ENCODE measurements at places on chromosomes 7 and 10.
A peak's percentile ranks its signal among the peaks of the same experiment; 100 is the strongest.

DNA sequence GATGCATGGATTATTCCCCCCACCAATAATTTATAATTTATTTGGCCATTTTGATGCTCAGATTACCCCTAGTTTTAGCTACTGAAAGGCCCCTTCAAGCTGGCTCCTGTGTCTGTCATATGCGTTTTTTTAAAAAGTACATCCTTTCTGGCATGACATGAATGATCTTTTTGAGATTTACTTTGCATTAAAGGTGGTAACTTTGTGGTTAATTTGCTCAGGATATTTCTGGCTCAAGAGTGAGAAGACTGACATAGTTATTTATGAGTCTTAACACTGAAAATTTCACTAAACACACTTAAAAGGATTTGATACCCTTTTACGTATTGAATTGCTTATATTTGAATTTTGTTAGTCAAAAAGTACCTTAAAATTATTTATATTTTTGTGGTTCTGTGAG is 5.4 kb downstream of the SMC3 start:
- no peak for DNase-seq

DNA sequence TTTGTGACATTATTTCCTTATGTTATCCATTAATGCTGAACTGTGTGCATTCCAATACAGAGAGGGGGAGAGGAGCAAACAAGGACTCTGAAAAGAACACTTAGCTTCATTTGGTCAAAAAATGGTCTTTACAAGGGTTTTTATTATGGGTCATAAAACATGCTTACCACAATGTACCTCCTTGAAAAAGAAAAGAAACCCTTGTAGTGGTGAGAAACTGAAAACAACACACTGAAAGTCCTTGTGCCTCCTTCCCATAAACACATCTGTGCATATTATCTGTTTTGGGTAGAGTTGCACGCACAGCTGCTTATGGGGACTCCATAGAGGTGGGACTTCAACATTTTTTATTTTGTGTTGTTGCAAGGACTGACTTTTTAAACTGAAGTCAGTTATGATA is 98.7 kb downstream of the CDK6 start:
- DNase-seq, result no peak

DNA sequence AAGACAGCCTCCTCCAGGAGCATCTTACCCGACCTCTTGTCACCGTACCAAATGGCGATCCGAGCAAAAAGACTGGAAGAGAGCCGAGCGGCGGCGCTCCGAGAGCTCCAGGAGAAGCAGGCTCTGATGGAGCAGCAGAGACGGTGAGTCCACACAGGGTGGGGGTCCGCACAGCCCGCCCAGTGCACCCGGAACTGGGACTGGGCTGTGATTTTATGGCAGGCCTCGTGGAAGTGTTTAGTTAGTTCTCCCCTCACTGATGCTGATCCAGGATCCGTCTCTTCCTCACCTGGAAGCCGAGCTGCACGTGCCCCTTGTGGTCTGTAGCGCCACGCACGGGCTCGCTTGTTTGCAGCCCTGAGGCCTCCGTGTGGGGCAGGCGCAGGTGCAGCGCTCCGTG is 19.6 kb downstream of the LRRC27 start:
- DNase-seq, result no peak

DNA sequence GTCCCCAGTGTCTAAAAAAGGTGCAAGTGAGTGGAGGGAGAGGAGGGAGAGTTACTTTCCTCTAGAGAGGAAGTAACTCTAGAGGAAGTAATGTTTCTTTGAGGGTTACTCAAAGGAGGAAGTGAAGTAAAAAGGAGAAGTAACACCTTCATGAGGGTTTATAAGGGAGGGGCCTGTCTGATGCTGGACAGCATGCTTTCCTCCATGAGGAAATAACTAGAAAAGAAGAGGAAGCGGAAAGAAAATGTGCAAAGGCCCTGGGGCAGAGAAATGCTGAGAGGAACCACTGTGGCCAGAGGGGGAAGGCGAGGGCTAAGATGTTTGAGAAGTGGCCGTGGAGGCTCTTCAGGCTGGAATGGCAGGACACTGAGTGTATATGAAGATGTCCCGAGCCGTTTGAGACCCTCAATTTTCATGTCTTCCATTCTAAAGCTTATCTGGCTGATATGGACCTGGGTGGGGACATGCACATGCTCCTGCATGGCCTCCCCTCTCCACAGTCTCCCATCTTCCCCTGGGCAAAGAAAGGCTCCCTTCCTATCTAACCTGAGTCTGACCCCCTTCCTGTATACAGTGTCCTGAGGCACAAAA is 3.4 kb upstream of the SLC18A2 start:
- DNase-seq, result no peak

DNA sequence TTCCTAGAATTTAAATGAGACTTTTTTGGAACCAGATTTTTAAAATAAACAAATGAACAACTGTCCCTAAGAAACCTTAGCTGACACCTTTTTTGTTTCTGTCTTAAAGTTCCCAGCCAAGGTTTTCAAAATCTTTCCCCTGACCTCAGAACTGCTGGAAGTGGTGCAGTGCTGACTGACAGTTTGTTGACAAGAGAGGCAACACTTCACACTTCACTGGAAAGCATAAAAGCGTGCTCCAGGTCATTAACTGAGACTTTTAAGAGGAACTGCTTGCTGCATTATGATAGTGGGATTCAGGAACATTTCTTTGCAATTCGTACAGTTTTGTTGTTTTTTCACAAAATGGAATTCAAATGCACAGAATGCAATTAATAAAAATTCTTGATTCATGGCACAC is 36.2 kb downstream of the SYPL1 start:
- DNase-seq, result no peak

- DNase-seq, result no peak
Observed at GRCh38 chr10:3685384-3685783, 99.6 kb downstream of the KLF6 start.

DNA sequence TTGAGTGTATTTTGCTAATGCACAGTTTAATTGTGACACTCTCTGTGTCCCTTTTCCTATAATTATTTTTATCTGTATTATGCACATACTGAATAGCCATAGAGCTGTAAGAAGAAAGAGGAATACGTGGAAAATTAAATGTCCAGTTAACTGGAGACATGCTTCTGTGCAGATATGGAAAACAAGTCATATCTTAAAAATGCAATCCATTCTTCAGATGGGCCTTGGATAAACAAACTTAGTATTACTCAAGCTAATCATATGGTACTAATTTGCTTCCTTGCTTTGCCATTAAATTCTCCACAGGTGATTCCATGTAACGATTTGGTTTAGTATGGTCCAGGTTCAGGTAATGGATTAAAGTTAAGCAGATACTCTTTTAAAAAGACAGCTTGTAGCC is 201.2 kb upstream of the CELF2 start:
- DNase-seq, result no peak

DNA sequence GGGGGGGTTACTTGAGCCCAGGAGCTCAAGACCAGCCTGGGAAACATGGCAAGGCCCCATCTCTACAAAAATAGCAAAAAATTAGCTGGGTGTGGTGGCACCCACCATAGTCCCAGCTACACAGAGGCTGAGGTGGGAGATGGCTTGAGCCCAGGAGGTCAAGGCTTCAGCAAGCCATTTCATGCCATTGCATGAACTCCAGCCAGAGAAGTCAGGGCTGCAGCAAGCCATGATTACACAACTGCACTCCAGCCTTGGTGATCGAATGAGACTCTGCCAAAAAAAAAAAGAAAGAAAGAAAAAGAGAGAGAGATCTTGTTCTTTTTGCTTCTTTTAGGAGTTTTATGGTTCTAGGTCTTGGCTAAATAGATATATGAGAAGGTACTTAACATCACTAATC is 200.2 kb upstream of the PHYHIPL start:
- DNase-seq, result no peak

- DNase-seq, result no peak
Observed at GRCh38 chr10:95661818-95662217, 5.3 kb upstream of the ALDH18A1 start.

DNA sequence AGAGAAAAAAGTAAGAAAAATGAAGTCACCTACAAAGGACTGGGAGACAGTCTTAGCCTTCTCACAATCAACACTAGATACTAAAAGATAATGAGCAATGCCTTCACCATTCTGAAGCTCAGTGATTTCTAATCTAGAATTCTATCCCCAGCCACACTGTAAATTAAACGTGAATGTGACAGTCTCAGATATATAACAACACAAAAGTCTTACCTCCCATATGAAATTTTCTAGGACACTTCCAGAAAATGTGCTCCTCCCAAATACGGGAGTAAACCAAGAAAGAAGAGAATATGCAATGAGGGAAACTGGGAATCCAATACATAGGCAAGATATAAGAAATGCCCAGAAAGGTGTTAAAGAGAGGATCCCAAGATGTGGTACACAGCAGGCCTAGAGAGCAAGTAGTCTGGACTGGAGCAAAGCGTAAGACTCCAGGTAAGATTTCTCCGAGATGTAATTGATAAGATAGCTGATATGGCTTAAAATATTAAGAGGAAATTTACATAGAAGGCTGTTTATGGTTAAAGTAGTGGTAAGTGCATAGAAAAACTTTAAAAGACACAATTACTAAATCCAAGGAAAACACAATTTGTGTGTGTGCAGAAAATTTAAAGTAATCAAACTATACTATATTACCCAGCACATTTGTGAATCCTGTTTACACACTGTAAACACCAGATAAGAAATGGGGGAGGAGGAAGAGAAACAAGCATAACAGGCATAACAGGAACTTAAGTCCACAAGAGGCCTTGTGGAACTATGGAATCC is 44.1 kb downstream of the SGMS1 start:
- DNase-seq, result no peak

GRCh38 chr7:55349121-55349520 is 16.0 kb upstream of the LANCL2 start:
- no peak for DNase-seq

DNA sequence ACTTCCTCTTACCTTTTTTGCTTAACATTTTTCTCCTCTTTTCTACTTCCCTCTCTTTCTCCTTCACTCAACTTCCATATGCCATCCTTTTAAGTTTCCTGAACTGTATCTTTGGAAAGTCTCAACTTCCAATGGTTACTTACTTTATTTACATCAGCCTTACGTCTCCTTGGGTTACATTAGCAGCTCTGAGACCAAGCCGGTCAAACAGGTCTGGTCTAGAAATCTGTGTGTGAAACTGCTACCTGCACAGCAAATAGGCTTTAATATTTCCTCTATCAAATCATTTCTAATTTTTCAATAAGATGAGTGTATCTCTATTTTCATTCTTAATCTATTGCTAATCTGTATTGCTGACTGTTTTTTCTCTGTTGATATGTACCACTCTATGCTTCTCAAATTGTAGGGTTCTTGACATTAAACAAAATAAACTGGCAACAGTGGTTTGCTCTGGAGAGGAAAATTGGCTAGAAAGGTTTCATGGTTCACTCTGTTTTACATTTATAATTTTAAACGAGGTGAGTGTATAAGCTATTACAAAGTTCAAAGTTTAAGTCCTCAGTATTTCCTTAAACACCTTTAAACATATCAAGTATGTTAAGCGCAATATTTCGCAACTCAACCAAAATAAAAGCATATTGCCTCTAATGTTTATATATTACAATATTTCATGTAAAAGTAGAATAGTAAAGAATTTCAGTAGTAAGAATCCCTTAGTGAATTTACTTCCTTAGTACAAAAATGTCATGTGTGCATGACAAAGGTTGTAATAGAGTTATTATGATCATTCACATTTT is 3.6 kb upstream of the SEMA3C start:
- no peak for DNase-seq

GRCh38 chr10:69007260-69007659 is 18.7 kb downstream of the KIFBP start:
- no peak for DNase-seq

DNA sequence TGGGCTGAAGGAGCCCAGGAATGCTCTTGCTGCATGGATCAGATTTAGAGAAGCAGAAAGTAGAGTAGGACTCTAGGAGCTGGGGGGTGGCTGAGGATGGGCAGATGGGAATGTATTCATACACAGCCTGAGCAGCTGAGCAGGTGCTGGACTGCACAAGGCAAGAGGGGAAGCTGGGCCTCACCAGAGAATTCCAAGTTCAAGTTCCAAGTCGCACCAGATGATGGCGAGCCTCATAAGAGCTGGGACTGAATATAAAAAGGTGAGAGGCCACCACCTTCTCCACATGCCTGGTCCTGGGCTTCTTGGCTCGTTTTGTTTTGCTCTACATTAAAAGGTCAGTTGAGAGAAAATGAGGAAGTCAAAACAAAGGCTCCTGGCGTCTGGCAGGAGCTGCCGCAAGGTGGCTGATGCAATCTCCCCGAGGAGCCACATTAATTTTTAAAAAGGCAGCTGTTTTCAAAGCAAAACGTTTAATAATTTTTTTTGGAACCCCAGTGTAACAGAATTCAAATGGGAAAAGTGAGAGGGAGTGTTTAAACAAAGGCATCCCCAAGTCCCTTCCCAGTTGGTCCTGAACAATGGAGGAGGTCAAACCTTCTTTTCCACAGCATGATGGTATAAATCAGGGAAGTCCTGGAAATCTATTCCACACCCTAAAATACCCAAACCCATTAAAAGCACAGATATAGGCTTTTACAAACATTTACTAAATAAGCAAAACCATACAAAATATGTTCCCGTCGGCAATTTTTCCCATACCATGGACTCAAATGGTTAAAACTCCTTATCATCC is 9.5 kb downstream of the CYREN start:
- no peak for DNase-seq

GRCh38 chr7:27482219-27482618 is 180.5 kb downstream of the HIBADH start:
- no peak for DNase-seq

DNA sequence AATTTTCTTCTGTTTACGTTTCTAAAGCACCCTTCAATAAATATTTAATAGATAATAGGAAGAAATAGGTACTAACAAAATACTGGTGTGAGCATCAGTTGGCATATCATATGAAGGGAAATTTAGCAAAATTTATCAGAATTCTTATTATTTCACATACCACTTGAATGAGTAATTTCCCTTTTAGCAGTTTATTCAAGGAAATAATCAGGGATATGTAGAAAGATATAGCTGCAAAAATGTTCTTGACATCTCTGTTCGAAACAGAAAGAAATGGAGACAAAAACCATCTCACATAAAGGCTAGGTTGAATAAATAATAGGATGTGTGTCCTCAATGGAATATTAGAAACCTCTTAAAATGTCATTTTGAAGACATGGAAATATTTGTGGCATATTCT is 35.8 kb upstream of the PIP4K2A start:
- no peak for DNase-seq

GRCh38 chr10:10392511-10392910 is 625.2 kb upstream of the CELF2 start:
- no peak for DNase-seq

DNA sequence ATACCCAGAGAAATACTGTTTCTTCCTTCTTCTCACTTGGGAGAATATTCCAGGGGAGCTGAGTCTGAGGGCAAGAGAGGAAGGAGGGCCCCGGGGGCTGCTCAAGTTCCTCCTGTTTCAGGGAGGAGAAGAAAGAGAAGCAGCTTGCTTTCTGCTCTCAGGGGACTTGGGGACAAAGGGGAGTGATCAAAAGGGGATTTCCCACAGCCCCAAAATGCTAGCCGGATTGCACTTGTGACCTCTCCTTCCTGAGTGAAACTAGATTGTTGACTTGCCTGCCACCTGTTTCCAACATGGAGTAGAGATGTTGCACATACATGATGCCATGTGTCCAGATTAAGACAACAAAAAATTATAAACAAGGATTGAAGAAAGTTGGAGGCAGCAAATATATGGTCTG is 28.7 kb upstream of the PDCD4 start:
- DNase-seq, result peak; percentile 15

Data from activated CD4-positive, alpha-beta T cell treated with anti-CD3 and anti-CD28 coated beads, Interleukin-2, amount 50 U/mL, for 4 hours (primary cell).